Coronary artery (tissue), 2 donors: ENCODE measurements at places on chromosomes 11 and 22.

GRCh38 chr11:119337581-119338317, 2.9 kb downstream of the C1QTNF5 start:
- DNase-seq = peak; percentile 74

- DNase-seq = no peak
Observed at GRCh38 chr11:109527496-109527895, 105.5 kb downstream of the C11orf87 start.

GRCh38 chr22:33451866-33452469, 393.8 kb upstream of the SYN3 start:
- no peak for DNase-seq

DNA sequence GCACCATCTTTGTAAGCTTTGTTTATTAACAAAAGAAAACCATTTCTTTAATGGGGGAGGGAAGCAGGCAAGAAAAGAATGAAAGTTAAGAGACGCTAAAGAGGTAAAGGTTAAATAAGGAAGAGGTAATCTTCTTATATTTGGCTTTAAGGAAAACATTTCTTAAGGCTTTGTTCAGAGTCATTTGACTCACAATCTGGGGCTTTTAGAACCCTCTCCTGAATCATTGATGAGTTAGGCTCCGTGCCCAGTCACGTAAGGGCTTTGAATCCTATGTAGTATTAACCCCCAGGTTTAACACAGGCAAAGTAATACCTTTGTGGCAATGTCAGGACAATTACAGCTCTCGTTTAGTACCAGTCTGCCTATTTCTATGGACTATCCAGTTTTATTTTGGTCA, 26.1 kb downstream of the MADD start:
- no peak for DNase-seq

GRCh38 chr22:39534591-39535356, 2.2 kb upstream of the RPS19BP1 start:
- no peak for DNase-seq

GRCh38 chr22:27252282-27253049, 549.1 kb downstream of the MN1 start:
- peak; percentile 76 for DNase-seq

GRCh38 chr11:75160220-75160757, 9.4 kb downstream of the SLCO2B1 start:
- no peak for DNase-seq

- DNase-seq = no peak
Observed at GRCh38 chr11:75011357-75011756, 22.6 kb downstream of the NEU3 start.

DNA sequence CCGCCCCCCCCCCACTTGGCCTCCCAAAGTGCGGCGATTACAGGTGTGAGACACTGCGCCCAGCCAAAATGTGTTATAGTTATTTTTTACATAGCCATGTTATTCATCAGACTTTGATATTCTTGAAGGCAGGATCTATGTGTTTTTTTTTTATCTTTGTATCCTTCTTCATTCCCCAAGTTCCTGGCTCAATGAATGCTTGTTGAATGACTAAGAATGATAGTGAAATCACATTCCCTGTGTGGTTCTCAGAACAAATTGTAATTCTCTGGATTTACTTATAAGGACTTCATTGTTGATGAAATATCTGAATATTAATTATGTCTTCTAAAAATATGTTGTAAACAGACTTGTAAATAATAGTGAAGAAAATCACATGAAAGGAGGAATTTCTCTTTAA, 33.5 kb downstream of the MMP7 start:
- DNase-seq = no peak

- no peak for DNase-seq
Observed at GRCh38 chr11:2366276-2366675, 10.8 kb upstream of the CD81 start.
